ENCODE measurements at places on chromosomes 16 and 17.

- DNase-seq, result no peak
Observed at GRCh38 chr17:39679521-39680192, 8.2 kb downstream of the PGAP3 start.

DNA sequence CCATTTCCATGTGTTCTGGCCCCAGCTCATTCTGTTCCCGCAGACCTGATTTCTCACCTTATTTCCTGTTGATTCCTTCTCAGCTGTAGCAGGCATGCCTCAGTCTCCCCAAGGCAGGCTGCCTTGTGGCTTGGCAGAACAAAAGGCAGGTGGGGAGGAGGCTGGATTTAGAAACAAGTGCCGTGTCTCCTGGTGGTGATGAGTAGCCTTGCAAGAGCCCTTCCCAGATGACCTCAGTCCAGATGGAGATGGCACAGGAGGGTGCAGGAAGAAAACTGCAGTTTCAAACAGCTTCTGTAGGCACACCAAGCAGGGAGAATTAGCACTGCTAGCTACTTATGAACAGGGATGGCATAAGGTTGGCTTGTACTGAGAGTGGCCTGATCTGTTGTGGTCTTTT lies 64.6 kb downstream of the ARHGAP44 start:
- no peak for DNase-seq

GRCh38 chr16:21101631-21102420 lies 48.8 kb downstream of the DNAH3 start:
- DNase-seq, result no peak

DNA sequence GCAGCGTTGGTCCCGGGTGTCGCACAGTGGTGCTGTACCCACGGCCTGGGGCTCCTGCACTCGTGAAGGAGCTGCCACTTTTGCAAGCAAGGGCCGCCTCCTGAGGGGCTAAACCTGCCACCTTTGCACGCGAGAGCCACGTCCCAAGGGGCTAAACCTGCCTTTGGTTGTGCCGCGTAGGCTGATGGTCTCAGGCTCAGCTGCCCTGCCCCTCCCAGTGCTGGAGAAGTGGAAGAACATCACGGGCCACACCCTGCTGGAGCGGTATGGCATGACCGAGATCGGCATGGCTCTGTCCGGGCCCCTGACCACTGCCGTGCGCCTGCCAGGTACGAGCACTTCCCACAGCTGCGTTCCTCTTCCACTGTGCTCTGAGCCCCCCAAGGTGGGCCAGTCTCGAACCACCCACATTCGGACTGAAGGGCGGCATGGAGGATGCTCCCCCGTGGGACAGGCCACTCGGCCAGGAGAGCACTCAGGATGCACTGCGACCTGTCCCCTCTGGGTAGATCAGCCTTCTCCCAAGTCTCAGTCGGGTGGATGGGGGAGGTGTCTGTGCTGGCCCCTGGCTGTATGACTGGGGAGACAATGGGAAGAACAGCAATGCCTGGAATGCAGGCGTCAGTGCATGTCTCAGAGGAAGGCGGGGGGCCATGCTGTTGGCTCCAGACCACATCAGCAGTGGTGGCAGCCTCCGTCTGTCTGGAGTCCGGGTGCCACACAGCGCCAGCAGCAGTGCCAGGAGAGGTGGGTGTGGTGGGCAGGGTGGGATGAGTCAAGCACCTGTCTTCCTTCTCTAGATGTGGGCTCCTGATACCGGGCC lies 20.7 kb downstream of the ACSF3 start:
- no peak for DNase-seq

DNA sequence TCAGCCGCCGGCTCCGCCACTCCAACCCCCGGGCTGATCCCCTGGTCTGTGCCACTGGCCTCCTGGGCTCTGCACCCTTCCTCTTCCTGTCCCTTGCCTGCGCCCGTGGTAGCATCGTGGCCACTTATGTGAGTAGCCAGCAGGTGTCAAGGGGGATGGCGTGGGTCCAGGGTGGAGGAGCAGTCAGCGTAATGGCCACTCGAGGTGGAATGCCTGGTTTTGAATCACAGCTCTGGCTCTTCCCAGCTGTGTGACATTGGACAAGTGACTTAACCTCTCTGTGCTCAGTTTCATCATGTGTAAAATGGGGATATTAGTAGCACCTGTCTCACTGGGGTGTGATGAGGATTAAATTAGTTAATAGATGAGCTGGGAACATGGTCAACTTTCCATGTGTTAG lies 2.4 kb upstream of the LAT start:
- no peak for DNase-seq

- no peak for DNase-seq
Observed at GRCh38 chr16:57021757-57022156, 32.4 kb downstream of the NLRC5 start.

DNA sequence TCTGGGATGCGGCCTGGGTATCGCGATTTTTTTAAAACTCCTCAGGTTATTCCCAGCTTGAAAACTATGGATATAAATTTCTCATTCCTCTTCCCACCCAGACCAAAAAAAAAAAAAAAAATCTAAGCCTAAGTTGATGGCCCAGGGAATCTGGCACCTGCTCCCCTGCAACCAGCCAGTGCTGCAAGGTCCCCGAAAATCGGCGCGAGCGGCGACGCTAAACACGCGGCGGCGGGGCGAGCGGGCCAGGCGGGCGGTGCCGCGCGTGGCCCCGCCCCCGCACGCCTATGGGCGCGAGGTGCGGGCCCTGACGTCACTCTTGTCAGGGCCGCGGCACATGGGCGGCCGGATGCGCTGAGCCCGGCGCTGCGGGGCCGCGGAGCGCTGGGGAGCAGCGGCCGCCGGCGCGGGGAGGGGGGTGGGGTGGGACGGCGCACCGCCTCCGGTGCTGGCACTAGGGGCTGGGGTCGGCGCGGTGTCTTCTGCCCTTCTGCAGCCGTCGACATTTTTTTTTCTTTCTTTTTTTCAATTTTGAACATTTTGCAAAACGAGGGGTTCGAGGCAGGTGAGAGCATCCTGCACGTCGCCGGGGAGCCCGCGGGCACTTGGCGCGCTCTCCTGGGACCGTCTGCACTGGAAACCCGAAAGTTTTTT lies at the start of gene HLF:
TSS of gene HLF (plus strand) at position 316 of the 654 bp plus-strand sequence. CDS start 525 bp downstream, outside the sequence.
- DNase-seq, result no peak

DNA sequence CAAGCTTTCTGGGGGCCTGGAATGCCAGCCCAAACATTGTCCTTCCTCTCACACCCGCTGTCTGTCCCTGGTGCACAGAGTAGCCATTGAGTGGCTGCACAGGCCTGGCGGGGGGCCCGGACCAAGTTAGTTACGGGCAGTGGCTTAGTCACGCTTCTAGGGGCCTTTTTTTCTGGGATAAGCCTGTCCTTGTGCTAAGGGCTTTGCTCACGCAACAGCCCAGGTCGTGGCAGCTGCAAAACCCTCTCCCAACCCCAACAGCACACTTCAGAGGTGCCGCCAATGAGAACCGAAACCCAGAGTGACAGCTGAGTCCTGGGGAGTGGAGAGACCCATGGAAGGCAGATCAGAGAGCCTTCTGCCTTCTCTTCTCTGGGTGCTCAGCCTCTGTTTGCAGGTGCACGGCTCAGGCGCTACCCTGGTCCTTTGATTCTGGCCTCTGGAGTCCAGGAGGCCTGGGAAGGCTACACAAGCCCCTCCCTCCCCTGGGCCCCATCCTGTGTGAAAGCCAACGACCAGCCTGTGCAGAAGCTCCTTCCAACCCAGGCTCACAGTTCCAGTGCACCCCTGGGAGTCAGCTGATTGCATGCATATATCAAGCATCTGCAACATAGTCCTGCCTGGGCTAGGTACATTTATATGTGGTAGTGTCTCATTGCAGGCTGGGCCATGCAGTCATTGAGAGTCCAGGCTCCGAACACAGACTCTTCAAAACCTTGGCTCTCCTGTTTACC lies 9.1 kb downstream of the WSCD1 start:
- DNase-seq, result no peak

GRCh38 chr17:81470270-81470943 lies 42.2 kb downstream of the ACTG1 start:
- no peak for DNase-seq

DNA sequence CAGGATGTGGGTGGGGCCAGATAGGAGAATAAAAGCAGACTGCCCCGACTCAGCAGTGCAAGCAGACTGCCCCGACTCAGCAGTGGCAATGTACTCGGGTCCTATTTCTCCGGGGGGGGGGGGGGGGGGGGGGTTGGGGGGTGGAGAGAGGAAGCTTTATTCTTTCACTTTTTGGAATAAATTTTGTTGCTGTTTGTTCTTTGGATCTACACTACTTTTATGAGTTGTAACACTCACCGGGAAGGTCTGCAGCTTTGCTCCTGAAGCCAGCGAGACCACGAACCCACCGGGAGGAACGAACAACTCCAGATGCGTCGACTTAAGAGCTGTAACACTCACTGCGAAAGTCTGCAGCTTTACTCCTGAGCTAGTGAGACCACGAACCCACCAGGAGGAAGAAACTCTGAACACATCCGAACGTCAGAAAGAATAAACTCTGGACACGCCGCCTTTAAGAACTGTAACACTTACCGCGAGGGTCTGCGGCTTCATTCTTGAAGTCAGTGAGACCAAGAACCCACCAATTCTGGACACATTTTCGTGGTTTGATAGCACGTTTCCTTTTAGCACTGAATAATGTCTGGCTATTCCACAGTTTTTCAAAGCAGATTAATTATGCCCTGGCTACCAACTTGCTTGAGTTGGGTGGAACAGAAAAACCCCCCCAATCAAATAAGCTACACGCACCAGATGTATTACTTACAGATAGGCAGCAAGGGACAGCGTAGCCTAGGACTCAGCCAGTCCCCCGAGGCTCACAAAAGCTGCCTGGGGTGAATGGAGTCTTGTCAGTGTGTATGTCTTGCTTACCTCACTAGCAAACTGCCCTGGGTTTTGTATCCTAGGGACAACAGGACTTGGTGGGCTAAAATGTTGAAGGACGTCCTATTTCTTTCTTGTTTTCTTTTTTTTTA lies 11.9 kb downstream of the FZD2 start:
- DNase-seq, result no peak

GRCh38 chr16:89093602-89094251 lies at the start of gene ACSF3:
Gene ACSF3, plus strand, starts transcription at chr16:89093852. Its CDS starts 6,830 bp downstream, at chr16:89100682.
- no peak for DNase-seq

DNA sequence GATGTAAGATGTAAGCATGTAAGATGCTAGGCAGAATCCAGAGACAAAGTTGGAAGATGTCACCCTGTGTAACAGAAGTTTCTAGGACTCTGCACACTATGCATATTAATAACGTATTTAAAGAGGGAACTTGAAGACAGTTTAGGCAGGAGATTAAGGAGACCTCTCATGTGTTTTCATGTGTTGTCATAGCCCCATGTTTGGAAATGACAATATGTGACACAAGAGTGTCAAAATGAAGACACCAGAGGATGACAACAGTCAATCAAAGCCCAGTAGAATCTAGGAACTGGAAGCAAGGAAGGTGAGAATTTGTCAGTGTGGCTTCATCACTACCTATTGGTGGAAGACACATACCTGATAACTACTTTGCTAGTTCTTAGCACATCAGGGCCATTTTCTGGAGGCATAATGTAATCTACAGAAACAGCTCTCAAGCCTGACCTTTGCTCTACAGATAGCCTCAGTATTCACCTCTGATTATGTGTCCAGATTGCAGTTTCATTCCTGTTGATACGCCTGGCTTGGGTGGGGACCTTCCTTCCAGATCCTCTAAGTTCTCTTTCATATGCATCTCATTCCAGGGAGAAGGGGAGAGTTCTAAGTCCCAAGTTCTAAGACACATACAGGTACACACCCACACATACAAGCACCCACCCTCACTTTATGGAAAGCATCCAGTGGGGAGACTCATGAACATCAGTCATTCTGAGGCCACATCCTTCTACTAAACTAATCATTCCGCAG lies 26.3 kb downstream of the PMP22 start:
- no peak for DNase-seq

- DNase-seq, result no peak
Observed at GRCh38 chr17:26792486-26792885, 501.4 kb upstream of the WSB1 start.

- no peak for DNase-seq
Observed at GRCh38 chr16:70692873-70693671, 7.2 kb upstream of the MTSS2 start.

DNA sequence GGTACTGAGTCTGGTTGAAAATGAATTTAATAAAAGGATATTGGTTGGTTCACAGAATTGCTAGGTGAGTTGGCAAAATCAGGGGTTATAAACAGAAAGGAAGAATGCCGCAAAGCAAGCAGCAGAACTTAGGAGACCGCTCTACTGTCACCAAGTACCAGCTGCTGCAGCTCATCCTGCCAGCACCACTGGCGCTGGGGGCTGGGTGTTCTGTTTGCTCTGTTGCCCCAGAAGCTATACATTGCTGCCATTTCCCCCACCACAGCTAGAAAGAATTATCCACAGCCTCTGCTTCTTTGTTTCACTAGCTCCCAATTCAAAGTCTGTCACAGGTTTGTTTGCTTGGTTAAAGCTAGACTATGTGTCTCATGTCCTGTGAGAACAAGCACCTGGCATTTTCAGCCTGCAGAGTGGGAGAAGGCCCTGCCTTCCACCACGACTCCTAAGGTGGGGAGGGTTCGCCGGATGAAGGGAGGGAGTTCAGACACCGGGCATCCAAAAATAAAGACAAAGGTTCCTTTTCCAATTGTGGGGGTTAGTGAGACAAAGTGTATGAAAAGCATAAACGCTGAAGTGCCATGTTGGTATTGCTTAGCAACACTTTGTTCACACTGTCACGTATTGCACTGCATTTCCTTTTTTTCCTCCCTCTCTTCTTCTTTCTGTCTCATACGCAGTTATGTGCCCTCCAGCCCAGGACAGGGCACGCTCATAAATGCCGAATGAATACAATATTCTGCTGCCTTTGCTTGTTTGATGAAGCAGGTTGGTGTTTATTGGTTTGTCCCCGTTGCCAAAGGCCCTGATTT lies 9.6 kb upstream of the CPD start:
- no peak for DNase-seq

- no peak for DNase-seq
Observed at GRCh38 chr17:71427801-71428200, 693.0 kb upstream of the SOX9 start.

- DNase-seq, result no peak
Observed at GRCh38 chr17:27666831-27667560, 36.0 kb downstream of the LGALS9 start.

DNA sequence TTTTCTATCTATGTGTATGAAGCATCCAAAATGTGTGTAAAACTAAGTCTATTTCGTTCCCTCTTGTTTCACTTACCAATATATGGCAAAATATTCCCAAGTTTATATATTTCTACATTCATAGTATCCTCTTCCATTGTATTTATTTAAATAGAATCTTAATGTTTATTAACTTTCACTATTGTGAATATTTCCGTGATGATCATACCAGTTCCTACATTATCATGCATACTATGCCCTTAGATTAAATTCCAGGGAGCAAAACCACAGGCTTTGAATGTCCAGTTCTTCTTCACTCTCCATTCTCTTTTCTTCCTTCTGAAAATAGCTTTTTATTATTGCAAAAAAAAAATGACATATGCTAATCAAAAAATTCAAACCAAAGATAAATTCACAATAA lies 4.0 kb downstream of the MAP2K6 start:
- DNase-seq, result no peak

GRCh38 chr17:48645639-48646182 lies 19.6 kb upstream of the HOXB9 start:
- no peak for DNase-seq

Measured in esophagus squamous epithelium (tissue), 5 donors.